ENCODE measurements at places on chromosomes 3 and 15. TPM values are rescaled to one million over a fixed set of nuclear protein-coding genes. Genes with fewer than 3 reads are reported as not detected.
A peak's percentile ranks its signal among the peaks of the same experiment; 100 is the strongest.

DNA sequence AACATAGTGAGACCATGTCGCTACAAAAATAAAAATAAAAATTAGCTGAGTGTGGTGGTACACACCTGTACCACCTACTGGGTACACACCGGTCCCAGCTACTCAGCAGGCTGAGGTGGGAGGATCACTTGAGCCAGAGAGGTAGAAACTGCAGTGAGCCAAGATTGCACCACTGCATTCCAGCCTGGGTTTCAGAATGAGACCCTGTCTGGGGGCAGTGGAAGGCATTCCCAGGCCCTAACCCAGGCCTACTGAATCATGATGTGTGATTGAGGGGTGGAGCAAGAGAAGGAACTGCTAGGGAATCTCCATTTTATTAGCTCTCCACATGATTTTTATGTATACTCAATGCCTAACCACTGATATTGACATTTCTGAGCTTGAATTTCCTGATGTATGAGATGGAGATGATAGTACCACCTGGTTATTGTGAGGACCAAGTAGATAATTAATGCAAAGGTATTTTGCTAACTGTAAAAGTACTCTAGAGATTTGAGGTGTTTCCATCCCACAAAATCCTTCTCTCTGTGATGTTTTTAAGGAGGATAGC is 169.5 kb upstream of the UMPS start:
- DNase-seq: no peak

DNA sequence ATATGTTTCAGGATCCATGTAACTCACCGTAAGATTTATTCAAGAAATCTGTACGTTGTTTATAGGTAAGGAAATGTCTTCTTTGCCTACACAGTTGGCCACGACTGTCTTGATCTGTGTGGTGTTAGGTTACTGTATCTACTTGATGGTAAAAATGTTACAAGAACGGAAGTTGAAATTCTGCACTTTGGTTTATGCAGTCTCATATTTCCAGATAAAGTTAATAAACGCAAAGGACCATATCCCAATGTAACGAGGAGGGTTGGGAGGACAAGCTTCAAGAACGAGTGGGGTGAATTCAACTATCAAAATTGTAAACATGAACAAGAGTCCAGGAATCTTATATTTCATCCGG is 1.0 kb downstream of the USF3 start:
- DNase-seq: no peak

- no peak for DNase-seq
Measured at GRCh38 chr15:90729261-90729660, 12.1 kb downstream of the BLM start.

DNA sequence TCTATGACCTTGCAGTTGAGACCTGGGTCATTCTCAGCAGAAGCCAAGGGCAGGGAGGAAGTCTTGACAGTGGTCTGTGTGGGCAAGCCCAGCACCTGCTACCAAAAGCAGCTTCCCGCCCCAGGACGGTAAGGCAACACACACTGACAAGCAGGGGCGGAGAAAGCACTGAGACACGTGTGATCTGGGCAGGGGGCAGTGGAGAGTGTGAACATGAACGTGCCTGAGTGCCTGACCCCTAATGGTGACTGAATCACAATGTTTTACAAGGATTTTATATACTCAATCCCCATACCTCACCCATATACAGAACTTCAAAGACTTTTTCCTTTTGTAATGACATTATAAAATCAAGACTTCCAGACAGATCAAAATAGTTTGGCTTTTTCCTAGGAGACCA is 35.2 kb downstream of the ANP32A start:
- no peak for DNase-seq

- no peak for DNase-seq
Measured at GRCh38 chr3:107666853-107667252, 144.1 kb downstream of the BBX start.

DNA sequence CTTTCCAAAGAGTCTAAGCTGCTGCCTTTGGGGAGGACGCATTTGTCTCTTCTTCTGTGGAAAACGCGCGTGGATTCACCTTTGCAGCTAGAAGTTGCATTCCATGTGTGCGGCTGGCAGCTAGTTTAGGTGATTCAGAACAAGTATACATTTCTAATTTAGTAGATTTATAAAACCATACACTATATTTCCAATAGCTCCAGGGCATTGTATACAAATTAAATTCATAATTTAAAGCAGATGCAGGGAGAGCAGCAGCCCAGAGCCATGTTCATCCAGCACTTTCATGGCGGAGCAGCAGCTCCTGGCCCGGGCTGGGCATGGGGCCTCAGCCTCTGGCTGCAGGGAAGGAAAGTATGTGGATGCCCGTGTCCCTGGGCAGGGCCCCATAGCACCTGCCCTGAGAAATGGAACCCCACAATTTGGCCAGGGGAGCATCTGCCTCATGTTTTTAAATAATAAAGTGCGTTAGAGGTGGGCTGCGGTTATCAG is 42.8 kb upstream of the SEC22A start:
- DNase-seq: no peak

DNA sequence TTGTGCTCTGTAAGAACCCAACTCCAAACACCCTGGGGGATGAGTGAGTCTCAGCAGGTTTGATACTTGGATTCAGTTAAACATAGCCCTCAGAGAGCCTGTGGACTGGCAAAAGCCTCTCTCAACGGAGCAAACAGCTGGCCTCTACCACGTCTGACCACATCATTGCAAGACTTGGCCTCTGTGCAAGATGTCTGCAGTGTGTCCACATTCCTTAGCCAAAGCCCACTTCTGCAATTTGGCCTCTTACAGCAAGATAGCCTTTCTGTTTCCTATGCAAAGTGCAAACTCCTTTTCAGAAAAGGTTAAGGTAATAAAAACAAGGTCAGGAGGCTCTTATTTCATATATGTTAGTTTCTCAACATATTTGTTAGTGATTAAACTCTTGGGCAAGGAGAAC is 27.9 kb downstream of the FBN1 start:
- no peak for DNase-seq

GRCh38 chr3:46660003-46660402 is 33.5 kb downstream of the ALS2CL start:
- DNase-seq: no peak

DNA sequence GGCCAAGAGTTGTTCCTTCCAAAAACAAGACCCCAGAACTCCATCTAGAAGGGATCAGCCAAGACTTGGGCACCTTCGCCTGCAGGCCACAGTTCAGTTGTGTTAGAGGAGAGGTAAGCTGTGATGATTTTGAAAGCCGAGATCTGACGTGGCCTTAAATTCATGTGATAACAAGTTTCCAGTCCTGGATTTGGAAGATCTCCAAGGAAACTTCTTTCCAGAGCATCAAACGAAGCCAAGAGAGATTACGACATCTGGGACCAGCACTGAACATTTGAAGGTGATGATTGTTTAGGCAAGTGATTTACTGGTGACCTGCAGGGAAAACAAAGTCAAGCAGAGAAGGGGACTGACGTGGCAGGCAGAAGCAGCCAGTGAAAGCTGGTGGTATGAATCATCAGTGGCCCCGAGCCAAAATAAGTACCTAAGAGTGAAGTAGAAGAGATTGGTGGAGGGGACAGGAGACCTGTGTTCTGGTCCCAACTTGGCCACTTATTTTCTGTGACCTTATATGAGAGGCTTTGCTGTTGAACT is 339.0 kb upstream of the PROK2 start:
- DNase-seq: peak; percentile 96

DNA sequence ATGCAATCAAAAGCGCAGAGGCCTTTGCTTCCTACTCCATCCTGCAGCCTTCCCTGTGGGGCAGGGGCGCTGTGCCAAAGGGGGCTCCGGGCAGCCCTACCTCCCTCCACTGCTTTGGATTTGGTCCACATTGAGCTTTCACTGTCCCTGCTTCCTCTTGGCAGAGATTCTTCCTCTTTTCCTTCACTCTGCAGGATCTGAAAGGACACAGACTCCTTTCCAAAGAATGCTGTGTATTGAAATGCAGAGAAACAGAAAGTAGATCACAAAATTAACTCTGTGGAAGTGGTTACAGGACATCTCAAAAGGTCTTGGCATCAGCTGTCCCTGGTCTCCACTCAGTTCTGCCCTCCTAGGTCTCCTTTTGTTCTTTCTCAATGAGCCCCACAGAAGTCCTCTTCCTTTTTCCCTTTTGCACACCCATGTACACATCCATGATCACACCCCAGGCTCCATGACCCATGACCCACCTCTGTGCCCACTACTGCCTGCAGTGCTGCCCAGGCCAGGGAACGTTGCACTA is 64.1 kb downstream of the CCR1 start:
- no peak for DNase-seq

DNA sequence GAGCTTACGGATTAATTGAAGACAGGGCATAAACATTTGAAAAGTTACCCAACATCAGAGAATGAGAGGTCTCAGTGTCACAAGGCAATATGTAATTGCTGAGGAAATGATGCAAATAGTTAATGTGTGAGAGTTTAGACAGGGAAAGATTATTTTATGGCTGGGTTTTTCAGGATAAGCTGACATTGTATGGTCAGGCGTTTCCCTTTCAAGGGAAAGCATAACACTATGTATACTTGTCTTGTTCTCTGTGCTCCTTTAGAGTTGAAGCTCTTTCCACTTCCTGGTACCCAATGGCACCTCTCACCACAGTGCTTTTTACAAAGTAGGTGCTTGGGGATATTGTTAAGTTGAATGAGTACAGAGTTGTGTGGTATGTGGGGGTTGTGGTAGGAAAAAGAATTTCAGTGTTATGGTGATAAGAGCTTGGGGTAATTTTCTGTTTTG is 19.9 kb downstream of the IQGAP1 start:
- no peak for DNase-seq

DNA sequence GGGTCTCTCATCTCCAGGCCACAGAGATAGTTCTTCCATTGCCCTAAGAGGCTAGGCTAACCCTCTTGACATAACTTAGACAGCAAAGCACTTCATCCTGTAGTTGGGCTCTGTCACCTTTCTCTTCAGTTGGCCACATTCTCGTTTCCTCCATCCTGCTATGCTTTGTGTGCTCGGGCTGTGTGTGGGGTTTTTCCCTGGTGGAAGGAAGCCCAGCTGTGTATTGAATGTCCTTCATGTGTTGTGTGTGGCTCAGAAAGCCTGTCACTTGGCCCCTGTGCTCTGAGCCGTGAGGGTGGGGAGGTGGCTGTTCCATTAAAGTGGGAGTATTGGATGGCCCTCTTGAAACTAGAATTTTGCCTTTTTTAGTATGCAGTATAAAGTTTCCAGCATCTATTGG is 8.8 kb upstream of the EXOG start:
- DNase-seq: no peak

- peak; percentile 90 for DNase-seq
Measured at GRCh38 chr3:197317250-197317963, 19.0 kb upstream of the DLG1 start.

DNA sequence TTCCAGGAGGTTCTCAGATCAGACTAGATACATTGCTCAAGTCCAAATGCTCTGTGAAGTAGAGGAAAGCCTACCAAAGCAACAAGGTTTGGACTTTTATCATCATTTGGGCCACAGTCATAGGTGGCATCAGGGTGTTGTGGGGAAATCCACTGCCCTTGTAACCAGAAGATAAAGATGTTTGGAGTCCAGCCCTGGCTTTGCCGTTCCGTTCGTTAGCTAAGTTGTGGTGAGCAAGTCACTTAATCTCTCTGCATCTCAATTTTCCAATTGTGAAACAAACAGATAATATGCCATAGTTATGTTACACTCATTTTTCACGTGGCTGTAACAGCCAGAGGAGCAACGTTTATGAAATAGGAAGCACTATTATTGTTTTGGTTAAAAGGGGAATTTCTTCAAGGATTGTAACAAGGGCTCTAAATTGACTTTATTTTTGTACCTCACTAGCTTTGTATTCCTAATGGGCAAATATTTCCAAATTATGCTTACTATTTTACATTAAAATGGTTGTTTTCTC is 125.6 kb downstream of the CD47 start:
- no peak for DNase-seq

DNA sequence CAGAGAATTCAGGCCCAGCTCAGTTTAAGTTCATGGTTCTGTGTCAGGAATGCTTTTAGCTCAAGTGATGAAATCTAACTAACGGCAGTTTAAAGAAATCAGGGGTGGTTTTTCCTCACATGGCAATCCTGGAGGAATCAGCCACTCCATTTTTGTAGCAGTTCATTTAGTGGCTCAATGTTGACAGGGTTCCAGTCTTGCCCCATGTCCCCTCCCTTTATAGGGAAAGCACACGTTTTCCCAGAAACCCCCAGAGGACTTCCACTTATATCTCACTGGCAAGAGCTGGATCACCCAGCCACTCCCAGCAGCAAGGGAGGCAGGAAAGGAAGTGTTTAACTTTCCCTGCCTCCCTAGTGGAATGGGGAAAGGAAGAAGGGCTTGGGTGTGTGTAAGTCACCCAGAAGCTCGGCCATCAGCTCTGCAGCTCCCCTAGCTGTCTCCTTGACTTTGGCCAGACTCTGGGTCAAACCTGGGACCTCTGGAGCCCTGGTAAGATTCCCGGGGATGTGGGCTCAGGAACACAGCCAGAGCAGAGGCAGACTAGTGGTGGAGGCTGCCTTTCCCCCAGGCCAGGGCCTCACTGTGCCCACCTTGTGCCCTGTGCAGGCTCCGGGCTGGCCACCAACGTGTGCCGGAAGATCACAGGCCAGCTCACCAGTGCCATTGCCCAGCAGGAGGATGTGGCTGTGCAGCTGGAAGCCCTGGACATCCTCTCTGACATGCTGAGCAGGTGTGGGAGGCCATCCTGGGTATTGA is 11.3 kb downstream of the CAND2 start:
- no peak for DNase-seq

DNA sequence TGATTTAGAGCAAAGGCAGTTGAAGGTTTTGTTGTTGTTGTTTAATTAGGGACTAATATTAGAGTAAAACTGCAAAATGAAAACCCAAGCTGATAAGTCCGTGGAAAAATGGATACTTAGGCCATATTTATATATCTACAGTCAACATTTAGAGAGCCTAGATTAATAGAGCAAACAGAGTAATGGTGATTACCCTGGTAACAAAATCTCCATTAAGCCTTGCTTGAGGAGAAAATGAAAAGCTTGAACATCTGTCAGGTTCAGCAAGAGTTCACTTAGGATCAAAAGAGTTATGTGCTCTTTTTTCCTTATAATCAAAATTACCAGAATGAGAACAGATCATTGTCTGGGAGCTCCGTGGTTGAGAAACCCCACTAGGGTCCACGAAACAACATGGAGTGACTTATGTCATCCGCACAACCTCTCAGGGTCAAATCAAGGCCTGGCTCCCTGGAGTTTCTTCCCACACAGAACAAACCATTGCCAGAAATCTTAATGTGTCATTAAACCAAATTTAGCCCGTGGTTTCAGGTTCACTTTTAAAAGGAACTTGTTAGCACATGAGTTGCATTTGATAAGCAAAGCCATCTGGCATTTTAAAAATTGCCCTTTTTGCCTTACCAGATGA is 381.2 kb downstream of the GABRB3 start:
- DNase-seq: no peak

Gene SAMD7
- total RNA-seq: not detected

Gene THBS1
- 26.4 TPM for total RNA-seq

Gene CFAP100
- not detected for total RNA-seq

Gene GOLGA6A
- not detected for total RNA-seq

Gene PRRT3
- total RNA-seq: 3.4 TPM

Gene MESP2
- not detected for total RNA-seq

Gene PRTG
- total RNA-seq: 8.7 TPM

Gene LSAMP
- total RNA-seq: 0.10 TPM

Gene DLL4
- not detected for total RNA-seq

Gene SCAP
- 60.6 TPM for total RNA-seq
